ENCODE measurements at places on chromosomes 13 and 19.

DNA sequence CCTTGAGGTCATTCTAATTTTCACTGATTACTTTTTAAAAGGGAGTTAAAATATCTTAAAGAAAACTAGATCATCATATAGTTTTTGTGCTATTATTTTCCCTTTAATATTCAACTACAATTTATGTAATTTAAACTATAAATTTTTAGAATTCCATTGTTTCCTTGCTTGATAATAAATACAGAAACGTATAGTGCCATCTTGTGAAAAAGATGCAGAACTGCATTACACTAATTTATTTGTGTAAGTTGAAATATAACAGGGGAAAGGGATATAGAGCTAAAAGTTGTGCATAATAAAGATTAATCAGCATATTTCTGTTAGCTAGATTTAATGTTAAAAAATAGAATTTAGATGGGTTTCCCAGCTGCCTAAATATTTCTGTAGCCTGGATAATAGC lies 61.5 kb upstream of the TDRD3 start:
- no peak for DNase-seq

DNA sequence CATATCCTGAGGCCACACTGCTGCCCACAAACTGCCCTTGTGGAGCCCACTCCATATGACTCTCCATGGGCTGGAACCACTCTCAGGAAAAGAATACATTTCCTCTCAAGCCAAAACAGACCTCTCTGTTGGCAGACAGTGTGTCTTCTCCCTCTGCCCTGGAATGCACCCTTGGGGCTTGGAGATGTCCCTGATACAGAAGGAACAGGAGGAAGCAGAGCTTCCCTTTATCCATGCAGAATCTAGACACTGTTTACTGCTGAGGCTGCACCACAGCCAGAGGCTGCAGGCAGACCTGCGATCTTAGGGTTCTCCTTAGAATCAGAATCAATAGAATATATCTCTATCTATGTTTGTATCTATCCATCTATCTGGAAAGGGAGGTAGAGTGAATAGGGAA lies 26.8 kb upstream of the CYP4F8 start:
- DNase-seq = no peak

DNA sequence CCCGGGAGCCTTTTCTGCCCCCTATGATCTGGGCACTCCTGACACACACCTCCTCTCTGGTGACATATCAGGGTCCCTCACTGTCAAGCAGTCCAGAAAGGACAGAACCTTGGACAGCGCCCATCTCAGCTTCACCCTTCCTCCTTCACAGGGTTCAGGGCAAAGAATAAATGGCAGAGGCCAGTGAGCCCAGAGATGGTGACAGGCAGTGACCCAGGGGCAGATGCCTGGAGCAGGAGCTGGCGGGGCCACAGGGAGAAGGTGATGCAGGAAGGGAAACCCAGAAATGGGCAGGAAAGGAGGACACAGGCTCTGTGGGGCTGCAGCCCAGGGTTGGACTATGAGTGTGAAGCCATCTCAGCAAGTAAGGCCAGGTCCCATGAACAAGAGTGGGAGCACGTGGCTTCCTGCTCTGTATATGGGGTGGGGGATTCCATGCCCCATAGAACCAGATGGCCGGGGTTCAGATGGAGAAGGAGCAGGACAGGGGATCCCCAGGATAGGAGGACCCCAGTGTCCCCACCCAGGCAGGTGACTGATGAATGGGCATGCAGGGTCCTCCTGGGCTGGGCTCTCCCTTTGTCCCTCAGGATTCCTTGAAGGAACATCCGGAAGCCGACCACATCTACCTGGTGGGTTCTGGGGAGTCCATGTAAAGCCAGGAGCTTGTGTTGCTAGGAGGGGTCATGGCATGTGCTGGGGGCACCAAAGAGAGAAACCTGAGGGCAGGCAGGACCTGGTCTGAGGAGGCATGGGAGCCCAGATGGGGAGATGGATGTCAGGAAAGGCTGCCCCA lies 8.5 kb upstream of the CEACAM7 start:
- no peak for DNase-seq

GRCh38 chr19:34475026-34475974 lies 6.3 kb upstream of the WTIP start:
- no peak for DNase-seq

- no peak for DNase-seq
These were observed 899.3 kb downstream of the UQCRFS1 start for GRCh38 chr19:28313633-28314032.

All from stimulated activated CD8-positive, alpha-beta memory T cell treated with anti-CD3 and anti-CD28 coated beads, Interleukin-7, amount 100 ng/mL, for 1 hour (primary cell).